ENCODE measurements at places on chromosomes 6 and 20.

DNA sequence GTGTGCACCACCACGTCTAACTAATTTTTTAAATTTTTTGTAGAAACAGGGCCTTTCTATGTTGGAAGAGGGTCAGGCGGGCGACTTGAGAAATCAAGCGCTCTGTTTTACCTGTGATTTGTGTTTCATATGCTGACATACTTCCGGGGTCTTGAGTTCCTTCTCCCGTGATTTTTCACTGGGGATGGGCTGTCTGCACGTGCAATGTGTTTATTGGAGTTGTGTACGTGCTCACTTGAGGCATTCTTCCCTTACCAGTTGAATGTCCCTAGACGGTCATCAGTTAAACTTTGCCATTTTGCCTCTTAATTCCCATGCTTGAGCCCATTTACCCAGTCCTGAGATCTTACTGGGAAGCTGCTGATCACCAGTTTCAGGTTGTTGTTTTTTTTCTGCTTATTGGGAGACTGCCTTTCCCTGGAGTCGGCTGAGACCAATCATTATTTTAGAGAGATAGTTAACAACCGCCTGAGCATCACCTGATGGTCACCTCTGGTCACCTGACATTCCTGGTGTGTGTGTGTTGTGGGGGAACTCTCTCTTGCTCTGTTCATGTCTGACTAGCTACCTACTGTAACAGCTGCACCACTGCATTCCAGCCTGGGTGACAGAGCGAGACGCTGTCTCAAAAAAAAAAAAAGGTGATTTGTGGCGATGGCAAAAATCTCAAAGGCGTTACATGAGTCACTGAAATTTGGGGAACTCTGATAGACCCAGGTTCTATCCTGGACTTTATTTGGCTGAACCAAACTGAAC is 34.8 kb upstream of the NCOA3 start:
- no peak for DNase-seq

DNA sequence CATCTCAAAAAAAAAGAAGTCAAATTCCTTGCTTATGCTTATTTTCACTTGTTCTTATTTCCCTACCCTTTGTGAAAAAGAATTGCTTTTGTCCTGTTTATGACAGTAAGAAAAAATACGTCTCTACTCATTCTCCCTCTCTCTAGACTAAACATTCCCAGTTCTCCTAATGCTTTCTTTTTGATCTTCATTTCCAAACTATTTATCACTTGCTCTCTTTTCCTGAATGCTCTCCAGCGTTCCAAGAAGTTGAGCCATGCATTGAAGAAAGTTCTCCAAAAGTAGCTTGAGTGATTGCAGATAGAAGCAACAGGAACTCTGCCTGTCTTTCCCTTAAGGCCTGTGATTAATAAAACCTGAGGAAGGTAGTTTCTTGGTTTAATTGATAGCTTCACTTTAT is 53.1 kb upstream of the TMEM170B start:
- no peak for DNase-seq

GRCh38 chr6:34757687-34758274 is 476 bp downstream of the SNRPC start:
- no peak for DNase-seq

- no peak for DNase-seq
Observed at GRCh38 chr6:22445946-22446345, 123.4 kb upstream of the HDGFL1 start.

DNA sequence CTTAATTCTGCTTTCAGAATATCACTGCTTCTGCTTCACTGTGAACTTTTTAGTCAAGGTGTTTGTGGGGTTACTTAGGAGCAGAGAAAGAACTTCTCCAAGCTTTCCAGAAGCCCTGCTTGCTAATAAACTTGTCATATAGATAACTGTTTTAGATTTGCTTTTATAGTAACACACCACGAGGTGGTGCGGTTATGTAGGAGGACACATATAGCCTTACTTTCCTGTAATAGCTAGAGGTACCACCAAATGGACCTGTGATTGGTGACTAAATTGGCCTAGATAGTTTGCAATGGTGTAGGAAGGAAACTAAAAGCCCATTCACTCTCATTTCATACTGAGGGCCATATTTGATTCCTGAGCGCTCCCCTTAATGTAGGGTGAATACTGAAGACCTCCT is 52.3 kb upstream of the BCLAF1 start:
- DNase-seq = no peak

DNA sequence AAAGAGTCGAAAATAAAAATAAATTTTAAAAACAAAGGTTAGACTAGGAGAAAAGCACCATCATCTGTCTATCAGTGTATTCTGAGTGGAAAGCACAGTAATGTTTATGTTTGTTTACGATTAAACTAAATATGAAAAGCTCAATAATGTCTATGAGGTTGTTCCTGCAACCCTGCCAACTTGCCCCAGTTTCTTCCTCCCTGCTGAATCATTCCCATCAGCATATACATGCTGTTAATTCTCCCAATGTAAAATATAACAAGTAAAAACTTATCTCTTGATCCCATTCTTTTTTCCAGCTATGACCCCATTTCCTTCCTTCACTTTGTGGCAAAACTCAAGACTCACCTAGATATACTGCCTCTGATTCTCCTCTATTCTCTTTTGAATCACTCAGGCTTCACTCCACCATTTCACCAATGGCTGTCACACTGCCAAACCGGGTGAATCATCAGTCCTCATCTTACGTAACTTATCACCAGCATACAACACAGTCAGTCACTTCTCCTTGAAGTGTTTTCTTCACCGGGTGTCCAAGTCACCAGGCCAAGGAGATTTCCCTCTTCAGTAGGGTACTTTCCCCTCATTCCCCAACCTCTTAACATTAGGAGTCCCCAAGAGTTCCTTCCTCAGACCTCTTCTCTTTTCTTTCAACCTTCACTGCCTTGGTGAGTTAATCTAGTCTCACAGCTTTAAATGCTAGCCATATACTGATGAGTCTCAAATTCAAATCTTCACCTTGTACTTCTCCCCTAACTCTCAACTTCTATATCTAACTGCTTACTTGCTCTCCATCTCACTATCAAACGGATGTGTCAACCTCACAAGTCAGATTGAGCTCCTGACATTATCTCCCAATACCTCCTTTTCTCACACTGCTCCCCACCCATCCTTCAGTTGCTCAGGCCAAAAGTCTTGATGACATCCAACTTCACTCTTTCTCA is 6.2 kb downstream of the TMEM242 start:
- no peak for DNase-seq

GRCh38 chr20:32484225-32484957 is 100.7 kb downstream of the NOL4L start:
- no peak for DNase-seq

DNA sequence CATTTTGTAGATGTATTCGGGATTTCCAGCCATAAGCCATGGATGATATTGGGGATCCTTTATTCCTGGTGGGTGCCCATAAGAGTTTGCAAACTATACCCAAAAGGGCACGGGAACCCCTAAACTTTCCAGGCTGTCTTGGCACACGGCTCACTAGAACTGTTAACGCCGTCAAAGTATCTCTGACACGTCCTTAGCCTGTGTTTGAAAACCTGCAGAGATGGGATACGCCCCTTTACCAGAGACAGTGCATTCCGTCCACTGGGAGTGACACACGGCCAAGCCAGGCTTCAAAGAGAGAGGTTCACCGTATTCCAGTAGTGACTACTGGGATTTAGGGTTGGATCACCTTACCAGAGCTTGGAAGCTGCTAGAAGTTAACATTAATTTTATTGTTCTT is 95.0 kb downstream of the THBS2 start:
- DNase-seq = no peak

- DNase-seq = no peak
Observed at GRCh38 chr6:39816747-39817146, 24.6 kb downstream of the DAAM2 start.

DNA sequence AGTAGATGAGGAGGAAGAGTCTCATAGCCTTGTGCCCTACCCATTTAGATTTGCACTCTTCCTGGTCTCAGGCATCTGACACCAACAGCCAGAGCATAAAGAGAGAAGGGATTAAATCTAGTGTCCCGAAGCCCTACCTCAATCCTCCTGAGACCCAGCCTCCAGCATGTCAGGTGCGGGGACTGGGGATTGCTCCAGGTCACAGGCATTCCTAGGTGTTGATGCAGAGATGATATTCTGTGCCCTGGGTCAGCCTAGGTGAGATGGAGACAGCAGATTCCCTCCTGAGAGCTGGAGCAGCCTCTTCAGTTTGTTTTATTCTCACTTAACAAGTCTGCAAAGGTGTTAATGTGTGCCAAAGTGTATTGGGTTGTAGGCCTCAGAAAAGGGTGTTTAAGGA is 89.8 kb downstream of the ANKRD6 start:
- no peak for DNase-seq

DNA sequence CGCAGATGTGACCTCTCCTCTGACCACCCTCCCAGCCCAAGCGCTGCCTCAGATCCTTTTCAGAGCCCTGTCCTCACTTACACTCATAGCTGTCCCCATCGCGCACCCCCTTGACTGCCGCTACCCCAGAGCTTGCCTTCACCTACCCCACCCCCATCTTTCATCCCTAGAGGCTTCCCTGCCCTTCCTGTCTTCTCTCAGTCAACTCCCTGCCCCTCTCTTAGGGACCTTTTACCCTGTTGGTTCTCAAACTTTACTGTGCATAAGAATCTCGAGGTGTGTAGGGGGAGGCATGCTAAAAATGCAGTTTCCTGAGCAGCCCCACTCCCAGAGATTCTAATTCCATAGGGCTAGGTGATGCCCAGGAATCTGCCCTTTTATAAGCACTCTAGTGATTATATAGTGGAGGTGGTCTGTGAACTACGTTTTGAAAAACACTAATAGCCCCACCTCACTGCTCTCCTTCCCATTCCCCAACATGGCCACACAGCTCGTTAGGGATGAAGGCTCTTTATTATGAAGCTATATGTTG is 725 bp downstream of the TM9SF4 start:
- no peak for DNase-seq

DNA sequence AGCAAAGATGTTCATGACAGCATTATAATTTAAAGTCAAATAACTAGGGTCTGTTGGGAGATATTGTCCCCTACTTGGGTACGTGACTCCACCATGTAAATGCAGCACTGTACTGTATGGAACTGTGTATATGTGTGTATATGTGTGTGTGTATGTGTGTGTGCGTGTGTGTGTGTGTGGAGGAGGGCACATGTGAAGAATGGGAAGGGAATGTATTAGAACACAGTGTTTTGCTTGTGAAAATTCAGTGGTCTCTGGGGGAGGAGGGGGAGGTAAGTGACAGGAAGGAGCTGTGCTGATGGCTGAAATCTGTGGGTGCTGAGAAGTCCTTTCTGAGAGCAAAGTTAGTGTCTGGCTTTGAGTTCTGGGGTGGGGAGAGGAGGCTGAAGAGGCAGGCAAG is 23.9 kb upstream of the VEGFA start:
- no peak for DNase-seq

- DNase-seq = no peak
Observed at GRCh38 chr6:135358251-135358821, 139.2 kb downstream of the AHI1 start.

GRCh38 chr6:155670655-155671054 is 215.0 kb upstream of the NOX3 start:
- DNase-seq = no peak

GRCh38 chr20:1622450-1622849 is 2.6 kb upstream of the SIRPB1 start:
- DNase-seq = peak; percentile 24

- no peak for DNase-seq
Observed at GRCh38 chr6:165767228-165767627, 104.2 kb upstream of the PDE10A start.

DNA sequence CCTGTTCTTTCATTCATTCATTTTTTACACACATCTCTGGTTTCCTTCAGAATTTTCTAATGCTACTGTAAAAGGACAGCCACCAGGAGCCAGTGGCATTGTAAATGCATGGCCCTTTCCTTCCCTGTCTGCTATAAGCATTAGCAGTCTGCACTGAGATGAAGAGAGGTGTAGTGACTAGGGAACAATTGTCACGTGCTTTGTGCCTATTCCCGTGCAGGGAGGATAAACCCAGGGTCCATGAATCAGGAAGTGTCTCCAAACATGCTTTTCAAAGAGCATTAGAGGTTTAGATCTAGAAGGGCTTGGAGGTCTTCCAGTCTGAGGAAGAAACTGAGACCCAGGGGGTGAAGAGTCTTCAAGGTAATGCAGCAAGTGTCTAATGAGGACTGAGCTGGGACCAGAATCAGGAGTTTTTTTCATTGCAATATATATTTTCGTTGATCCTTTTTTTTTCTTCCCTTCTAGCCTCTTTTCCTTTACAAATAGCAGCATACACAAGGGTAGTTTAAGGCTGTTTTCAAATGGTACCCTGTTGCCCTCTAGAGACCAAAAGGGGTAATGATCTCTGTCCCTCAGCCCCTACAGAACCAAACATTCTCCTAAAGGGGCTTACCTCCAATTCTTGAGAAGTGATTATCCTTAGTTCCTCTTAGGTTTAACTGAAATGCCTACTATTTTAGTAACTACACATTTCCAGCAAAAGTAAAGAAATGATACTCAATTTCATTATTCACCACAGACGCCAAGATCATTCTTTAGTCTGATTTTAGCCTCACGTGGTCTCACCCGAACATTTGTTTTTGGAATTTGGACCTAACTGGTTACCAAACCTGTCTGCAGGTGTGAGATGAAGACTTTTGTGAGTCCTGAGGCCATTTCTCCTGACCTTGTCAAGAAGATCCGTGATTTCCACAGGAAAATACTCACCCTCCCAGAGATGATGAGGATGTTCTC is 6.6 kb downstream of the TRIM15 start:
- DNase-seq = no peak

DNA sequence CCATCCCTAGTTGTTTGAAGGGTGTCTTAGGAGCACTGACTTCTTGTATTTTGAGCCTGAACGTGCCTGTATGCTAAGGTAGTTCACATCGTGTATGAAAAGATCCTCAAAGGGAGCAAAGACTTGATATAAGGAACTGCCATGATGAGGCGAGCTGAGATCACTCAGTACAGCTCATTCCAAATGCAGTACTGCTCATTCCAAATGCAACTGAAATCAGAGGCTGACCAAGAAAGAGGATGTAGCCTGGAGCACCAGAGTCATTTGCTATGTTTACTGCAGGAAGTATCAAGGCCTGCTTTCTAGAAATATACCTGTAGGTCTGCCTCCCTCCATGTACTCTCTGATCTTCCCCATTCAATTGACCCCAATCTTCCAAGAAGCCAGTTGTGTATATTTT is 832.2 kb downstream of the EYS start:
- no peak for DNase-seq

- no peak for DNase-seq
Observed at GRCh38 chr6:100304575-100304974, 160.1 kb downstream of the SIM1 start.

GRCh38 chr6:41509580-41509979 is 36.6 kb upstream of the FOXP4 start:
- DNase-seq = no peak

DNA sequence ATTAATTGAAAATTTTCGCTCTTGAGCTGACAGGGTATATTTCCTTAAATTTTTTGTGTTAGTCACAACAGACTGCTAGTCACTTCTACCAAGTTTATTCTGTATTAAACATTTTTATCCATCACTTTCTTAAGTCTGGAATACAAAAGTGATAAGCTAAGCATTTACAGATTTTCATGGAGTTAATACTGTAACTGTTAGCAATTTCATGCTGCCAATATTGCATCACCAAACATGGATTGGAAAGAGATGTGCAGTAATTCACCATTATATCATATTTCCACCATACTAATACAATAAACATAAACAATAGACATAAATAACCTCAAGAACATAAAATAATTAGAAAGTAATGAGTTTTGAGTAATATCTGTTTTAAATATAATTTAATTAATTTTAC is 854.0 kb upstream of the CITED2 start:
- no peak for DNase-seq

- DNase-seq = no peak
Observed at GRCh38 chr6:93677264-93677965, 258.1 kb upstream of the EPHA7 start.

Measured in GM12864 (cell line).